ENCODE measurements at places on chromosomes 6 and 20. TPM values are rescaled to one million over a fixed set of nuclear protein-coding genes. Genes with fewer than 3 reads are reported as not detected.

Gene FAM83C
- total RNA-seq, result not detected

Gene IL20RA
- not detected for total RNA-seq

Gene SYNDIG1
- total RNA-seq, result 5.6 TPM

Gene RAB44
- not detected for total RNA-seq

Gene RSPH4A
- 0.05 TPM for total RNA-seq

Gene TPX2
- 28.5 TPM for total RNA-seq

Gene CDH4
- total RNA-seq, result 4.1 TPM

Gene SLC26A8
- total RNA-seq, result not detected

Gene TMC2
- not detected for total RNA-seq

Gene RCAN2
- not detected for total RNA-seq

Gene DUSP15
- not detected for total RNA-seq

Gene ASIP
- total RNA-seq, result not detected

Gene TRIM15
- total RNA-seq, result not detected

Gene CASS4
- 0.14 TPM for total RNA-seq

Gene TCP11
- 0.46 TPM for total RNA-seq

Gene ERVFRD-1
- total RNA-seq, result not detected

All from smooth muscle cell of the umbilical artery (primary cell).